ENCODE measurements at places on chromosomes 2 and 18. TPM values are rescaled to one million over a fixed set of nuclear protein-coding genes. Genes with fewer than 3 reads are reported as not detected.

DNA sequence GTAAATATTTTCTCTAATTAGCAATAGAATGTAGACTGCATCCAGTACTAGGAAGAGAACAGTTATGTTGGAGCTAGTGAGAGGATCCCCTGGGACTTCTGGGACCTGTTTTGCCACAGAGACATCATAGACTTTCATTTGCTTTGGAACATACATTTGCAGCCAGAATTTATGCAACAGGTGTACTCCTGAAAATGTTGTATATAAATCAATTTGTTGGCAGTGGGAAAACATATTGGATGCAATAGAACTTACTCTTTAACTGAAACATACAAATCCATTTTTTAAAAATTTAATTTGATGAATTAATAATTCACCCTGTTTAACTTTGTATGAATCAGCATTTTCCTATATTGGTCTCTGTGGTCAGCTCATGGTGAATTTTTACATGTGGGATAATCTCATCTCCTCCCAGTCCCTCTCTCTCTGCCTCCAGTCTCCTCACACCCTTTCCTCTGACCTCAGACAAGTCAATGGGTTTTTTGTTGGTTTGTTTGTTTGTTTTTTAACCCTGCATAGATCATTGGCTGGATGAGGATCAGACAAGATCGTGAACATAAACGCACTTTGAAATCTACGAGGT lies 263.0 kb downstream of the LPIN1 start:
- no peak for DNase-seq

- no peak for DNase-seq
Measured at GRCh38 chr2:65144571-65144970, 14.7 kb upstream of the RAB1A start.

- no peak for DNase-seq
Measured at GRCh38 chr2:236161082-236161462, 7.1 kb downstream of the GBX2 start.

DNA sequence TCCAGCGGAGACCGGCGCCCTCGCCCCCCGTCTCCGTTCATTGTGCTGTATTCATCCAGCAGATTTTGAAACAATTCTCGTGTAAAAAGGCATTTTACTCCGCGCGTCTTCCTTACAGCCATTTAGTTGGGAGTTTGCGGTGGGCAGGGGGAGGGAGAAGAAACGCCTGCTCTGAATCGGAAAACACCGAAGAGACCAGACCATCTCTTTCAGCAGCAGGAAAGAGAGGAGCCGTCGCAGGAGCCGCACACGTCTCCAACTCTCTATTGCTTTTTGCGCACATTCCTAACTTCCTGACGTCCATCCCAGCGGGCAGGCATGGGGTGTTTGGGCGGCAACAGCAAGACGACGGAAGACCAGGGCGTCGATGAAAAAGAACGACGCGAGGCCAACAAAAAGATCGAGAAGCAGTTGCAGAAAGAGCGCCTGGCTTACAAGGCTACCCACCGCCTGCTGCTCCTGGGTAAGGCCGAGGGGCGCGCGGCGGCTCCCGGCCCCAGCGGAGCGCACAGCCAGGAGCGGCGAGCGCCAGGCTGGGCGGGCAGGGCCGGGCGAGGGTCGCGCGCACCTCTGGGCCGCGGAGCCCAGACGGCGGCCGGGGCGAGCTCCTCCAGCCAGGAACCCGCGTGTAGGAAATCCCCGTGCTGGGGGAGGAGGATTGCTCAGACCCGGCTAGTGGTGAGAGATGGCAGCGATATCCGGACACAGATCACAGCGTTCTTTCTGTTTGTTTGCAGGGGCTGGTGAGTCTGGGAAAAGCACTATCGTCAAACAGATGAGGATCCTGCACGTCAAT lies 63.2 kb downstream of the GNAL start:
- peak; percentile 54 for DNase-seq

- peak; percentile 67 for DNase-seq
Measured at GRCh38 chr18:35458677-35459441, 38.9 kb downstream of the INO80C start.

DNA sequence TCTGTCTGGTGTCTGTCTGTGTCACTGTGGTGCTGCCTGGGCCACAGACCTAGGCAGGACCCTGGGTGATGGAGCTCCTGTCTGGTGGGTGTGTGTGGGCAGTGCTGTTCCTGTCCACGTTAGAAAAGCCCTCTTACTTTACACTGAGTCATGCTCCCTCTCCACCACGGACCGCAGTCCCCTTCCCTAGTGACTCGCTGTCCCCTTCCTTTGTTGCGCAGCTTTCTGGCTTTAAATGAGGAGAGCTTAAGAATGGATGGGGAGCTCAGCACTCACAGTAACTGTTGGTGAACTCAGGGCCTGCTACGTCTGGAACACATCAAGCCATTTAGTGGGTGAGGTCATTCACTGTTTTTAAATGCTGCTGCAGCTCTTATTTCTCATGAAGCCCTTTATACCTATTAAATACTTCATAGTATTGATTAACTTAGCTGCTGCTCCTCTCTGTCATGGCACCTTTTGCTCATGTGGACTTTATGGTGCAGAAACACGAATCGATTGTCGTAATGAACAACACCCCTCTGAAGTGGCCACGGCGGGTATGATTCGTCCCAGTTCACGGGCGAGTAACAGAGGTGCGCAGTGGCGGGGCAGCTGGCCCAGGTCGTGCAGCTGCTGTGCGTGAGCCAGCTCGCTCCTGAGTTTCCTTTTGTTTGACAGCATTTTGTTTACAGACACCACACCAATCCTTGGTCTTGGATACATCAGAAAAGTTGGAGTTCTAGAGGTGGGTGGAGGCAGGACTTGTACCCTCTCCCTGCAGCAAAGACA lies 100.4 kb downstream of the LDLRAD4 start:
- DNase-seq: no peak

- DNase-seq: no peak
Measured at GRCh38 chr2:134359367-134360081, 105.7 kb downstream of the MGAT5 start.

- peak; percentile 21 for DNase-seq
Measured at GRCh38 chr2:224263571-224264043, 138.3 kb downstream of the FAM124B start.

Gene CD8A
- total RNA-seq: not detected

Gene ZNF516
- 1.7 TPM for total RNA-seq

All from MG63 (cell line).